Stimulated activated CD8-positive, alpha-beta memory T cell treated with anti-CD3 and anti-CD28 coated beads, Interleukin-7, amount 100 ng/mL, for 1 hour (primary cell): ENCODE measurements at places on chromosomes 16 and 17.

DNA sequence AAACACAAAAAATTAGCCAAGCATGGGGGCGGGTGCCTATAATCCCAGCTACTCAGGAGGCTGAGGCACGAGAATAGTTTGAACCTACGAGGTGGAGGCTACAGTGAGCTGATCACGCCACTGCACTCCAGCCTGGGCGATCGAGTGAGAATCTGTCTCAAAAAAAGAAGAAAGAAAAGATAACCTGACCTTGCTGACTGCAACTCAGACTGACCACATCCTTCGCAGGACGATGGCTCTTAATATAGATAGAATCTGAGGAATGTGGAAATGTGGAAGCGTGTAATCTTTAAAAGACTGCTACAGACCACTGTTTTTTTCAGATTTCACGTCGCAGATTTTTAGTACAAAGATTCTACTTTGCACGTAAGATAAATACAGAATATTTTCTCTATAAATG is 37.8 kb downstream of the KLHDC4 start:
- DNase-seq = no peak

GRCh38 chr17:65633988-65634387 is 72.5 kb upstream of the AXIN2 start:
- no peak for DNase-seq

DNA sequence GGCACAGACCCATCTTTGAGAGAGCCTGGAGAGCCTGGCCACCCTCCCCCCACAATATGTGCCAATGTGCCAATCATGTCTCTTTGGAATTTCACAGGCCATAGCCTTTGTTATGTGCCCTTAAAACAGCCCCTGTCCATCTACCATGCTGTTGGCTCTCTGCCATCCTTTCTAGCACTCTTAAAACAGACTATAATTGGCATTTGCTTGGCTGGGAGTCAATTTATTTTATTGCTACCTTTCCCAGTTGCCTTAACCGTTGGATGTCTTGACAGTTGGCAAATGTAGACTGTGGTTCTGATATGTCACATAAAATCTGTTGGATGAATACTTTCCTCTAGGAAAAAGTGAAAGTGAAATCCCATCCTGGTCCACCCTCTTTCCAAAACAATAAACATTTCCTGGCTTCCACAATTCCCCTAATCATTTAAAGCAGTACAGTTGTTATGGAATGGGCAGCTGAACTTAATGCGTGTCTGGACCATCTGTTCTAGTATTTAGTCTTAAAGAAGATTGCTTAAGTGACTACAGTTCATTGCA is 394.0 kb downstream of the KCNJ2 start:
- no peak for DNase-seq

DNA sequence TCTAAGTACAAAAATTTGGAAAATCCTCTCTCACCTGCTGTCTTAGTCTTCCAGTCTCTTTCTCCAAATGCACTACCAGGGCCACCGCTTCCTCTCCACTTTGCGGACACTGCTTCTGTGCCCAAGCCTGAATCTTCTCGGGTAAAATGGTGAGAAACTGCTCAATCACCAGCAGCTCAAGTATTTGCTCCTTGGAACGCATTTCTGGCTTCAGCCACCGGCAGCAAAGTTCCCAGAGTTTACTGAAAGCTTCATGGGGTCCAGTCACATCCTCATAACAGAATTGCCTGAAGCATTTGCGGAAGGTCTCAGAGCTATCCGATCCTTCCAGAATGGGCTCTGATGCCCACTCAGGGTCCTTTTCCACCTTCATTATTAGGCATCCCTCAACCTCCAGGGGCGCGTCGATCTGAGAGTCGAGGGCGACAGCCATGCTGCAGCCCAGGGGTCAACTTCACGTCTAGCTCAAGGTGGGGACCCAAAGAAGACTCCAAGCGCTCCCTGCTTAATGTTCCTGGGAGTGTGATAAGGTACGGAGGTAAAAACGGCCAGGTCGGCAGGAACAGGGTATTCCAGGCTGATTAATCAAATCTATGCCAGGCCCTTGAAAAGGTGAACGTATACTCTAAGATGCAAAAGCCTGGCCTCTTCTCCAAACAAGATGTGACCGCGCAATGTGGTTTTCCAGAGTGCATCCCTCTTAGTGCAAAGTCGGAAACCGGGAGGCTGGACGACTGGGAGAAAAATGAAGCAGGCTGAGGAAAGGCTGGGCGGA is 763 bp downstream of the ZKSCAN2 start:
- DNase-seq = no peak

GRCh38 chr17:36627101-36627500 is 25.7 kb downstream of the MRM1 start:
- DNase-seq = no peak

DNA sequence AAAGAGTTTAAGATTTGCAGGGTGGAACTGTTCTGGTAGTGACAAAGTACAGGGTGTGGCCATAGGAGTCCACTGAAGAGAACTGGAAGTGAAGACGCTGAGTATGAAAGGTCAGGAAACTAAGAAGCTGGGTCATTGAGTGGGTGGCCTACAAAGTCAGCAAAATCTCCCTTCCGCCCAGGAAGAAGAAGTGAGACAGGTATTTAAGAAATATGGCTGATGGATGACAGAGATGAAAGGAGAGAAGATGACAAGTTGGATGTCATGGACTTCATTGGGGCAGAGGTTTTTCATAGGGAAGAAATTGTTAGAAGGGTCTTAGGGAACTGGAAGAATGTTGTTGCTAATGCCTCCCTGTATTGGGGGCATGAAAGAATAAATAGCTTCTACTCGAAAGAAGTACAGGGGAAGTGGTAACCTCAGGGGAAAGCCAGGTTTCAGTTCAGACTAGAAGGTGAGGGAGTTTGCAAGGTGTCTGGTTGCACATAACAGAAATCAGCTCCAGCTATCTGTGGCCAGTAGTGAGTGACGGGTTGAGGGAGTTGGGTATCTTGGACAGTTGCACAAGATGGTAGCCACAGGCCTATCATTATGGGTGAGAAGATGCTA is 33.6 kb upstream of the MED13 start:
- DNase-seq = no peak

DNA sequence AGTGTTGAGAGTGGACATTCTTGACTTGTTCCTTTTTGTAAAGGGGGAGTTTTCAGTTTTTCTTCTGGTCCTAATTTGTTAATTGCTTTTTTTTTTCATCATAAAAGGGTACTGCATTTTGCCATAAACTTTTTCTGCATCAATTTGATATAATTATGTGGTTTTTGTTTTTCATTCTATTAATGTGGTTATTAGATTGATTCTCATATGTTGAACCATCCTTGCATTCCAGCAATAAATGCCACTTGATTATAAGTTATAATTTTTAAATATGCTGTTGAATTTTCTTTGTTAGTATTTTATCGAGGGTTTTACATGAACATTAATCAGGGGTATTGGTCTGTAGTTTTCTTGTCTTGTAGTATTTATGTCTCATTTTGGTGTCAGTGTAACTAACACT is 87.2 kb upstream of the SMIM36 start:
- DNase-seq = no peak

DNA sequence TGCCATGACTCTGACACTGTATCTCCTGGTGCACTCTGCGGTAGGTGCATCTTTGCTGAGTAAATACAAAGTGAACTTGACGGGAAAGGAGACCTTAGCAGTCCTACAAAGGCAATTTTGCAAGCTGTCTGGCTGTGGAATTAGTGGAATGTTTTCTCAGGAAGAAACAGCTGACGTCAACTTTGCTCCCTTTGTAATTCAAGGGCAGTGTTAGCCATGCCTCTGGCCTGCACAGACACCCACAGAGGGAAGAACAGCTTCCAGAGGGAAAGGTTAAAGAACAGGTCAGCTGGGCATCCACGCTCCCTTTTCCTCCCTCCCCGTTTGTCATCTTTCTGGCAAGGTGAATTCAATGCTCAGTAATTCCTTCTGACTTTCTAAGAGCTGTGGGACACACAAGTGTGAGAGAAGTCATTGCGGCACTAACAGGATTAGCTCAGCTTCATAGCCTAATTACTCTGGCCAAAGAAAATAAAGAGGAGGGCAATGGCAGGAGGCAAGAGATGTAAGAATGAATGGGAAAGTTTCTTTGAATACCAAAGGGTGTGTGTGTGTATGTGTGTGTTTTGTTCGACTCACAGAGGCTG is 476.9 kb upstream of the GOT2 start:
- DNase-seq = no peak

GRCh38 chr16:68377667-68378393 is 67.0 kb downstream of the PRMT7 start:
- no peak for DNase-seq

DNA sequence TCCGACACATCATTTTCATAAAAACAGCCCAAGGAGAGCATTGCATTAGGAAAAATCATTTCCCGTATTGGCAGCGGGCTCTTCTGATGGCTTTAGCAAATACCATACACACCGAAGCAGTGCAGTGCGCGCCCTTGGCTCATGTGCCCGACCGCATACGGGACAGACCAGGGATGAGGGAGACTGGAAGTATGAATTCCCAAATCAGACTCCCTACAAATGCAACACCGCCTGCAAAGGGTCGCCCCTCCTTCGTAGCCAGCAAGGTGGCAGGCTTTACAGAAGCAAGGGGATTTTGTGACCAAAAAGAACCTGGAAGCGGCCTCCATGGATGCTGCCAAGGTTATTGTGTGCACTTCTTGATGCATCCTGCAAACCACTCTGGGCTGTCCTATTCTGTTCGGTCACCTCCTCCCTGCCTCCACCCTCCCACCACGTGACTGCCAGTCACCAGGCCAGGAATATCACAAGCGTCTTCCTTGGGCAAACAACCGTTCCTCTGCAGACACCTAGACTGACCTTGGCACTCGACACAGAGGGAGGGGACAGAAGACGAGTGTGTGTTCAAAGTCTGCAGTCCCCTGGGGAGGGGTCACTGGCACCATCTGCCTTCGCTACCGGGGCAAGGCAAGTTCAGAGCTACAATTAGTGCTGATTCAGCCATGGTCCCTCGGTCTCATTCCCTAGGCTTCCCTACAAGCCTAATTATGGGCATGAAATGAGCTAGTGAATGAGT is 460.4 kb downstream of the SLC39A11 start:
- no peak for DNase-seq
